Renal cortical epithelial cell (primary cell): ENCODE measurements at places on chromosomes 3 and 15. TPM values are rescaled to one million over a fixed set of nuclear protein-coding genes. Genes with fewer than 3 reads are reported as not detected.

DNA sequence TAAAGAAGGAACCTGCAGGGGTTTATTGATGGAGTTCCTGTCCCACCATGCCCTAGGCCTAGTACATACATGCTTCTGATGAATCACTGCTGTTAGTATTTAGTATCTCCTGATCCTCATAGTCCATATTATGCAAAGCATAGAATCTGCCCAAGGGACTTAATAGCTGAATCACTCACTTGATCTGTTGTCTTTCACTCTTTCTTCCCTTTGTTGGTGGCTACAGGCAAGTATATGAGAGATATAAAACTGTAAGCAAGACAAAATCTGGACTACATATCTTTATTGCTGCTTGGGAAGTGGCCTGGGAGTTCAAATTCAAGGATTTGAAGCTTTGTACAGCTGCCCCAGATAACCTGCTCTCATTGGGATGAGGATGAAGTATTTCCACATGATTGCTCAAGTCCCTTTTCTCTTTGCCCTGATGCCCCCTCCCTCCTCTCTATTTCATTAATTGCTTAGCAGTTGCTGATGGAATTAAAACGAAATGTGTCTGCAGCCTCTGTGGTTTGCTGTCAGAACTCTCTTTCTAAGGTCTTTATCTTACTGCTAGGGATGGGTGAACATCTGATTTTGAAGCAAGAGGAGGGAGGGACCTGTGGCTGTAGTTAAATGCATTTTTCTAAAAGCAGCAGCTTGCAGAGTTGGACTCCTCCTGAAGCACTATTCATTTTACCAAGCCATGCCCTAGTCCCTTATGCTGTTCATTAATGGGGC, 114.1 kb downstream of the ZNF609 start:
- DNase-seq: peak; percentile 53

DNA sequence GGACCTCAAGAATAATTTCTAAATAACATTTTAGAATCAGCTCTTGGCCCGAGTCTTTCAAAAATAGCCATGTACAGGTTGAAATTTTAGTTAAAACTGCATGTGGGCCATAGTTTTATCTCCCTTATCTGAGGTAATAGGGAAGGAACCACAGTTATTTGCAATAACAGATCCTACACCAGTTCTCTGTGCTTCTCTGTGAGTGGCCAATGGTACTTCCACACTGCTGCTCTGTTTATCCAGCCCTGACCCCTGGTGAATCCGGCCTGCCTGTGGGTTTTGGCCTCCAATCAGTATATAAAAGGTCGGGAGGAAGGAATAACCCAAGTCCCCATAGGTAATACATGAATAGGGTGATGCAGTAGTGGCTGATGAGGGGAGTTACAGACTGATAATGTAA, 48.0 kb upstream of the TNIK start:
- DNase-seq: no peak

- no peak for DNase-seq
Observed at GRCh38 chr3:55654123-55654760, 167.1 kb upstream of the WNT5A start.

GRCh38 chr3:125582707-125583106, 12.6 kb downstream of the OSBPL11 start:
- DNase-seq: no peak

SUCNR1 gene
- total RNA-seq: 0.17 and 2.1 TPM in 2 replicates

TMC3 gene
- total RNA-seq: not detected in 2 replicates

TRIM42 gene
- total RNA-seq: not detected in 2 replicates
